Non-pigmented ciliary epithelial cell (primary cell): ENCODE measurements at places on chromosomes 1 and 21.
A peak's percentile ranks its signal among the peaks of the same experiment; 100 is the strongest.

- no peak for DNase-seq
These were observed 4.1 kb downstream of the SEMA4A start for GRCh38 chr1:156157506-156157905.

DNA sequence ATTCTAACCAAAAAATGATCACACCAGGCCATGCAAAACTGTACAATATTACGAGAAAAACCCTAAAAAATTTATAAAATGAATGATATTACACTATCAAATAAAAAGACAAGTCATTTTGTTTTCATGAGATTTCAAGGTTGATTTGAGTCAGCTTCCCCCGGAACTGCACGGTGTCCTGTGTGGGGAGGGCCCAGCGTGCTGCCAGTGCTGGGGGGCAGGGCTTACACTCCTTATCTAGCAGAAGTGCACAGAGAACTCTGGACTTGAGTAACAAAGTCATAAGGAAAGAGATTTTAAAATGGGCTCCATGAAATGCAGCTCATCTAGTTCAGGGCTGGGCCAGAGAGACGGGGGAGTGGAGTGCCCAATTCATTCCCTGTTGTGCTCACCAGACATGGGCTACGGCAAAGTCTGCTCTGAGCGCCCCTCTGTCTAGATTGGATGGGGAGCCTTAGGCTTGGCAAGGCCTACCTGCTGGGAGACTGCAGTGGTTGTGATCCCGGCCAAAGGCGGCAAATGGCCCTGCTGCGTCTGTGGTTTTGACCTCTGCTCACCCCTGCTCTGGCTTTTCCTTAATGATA lies 50.1 kb downstream of the COQ8A start:
- peak; percentile 14 for DNase-seq

DNA sequence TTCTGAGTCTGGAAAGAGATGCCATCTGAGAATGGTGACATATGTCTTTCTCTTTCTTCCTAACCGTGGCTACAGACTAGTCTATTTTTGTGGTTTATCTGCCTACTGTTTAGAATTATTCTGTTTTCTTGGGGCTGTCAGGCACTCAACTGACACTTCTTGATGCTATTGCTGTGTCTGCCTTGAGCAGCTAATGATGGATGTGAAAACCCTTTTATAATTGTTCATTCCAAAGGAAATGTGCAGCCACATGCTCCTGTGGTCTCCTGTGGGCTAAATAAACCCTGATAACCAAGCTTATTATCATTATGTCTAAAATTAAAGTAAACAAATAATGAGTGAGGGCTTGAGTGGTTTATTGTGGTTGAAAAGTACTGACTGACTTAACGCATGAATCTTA lies 52.7 kb upstream of the CXADR start:
- DNase-seq: no peak

GRCh38 chr1:181032535-181032934 lies 1.2 kb upstream of the MR1 start:
- DNase-seq: no peak

DNA sequence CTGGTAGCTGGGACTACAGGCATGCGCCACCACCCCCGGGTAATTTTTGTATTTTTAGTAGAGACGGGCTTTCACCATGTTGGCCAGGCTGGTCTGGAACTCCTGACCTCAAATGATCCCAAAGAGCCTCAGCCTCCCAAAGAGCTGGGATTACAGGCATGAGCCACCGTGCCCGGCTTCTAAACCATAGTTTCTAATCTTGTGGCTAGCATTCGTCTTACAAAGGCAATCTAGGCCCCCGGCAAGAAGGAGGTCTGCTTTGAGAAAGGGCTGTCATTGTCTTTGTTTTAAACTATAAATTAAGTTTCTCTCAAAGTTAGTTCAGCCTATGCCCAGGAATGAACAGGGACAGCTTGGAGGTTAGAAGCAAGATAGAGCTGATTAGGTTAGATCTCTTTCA lies 10.3 kb upstream of the L1TD1 start:
- DNase-seq: no peak

DNA sequence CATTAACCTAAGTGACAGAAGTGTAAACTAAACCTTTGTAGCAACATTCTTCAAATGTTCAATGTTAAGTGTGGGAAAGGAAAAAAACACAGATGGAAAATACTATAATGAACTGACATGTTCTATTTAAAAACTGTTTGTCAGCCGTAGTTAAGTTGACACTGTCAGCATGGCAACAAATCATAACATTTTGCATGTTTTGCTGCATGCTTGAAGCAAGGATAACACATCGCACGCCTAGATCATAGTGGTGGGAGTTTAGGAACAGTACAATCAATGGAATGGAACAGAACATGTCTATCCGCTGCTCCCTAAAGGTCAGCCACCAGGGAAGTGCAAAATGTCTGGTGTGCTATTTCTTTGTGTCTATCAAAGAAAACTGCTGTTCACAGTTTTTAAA lies 62.5 kb upstream of the ESRRG start:
- no peak for DNase-seq

GRCh38 chr1:224641030-224641429 lies 24.9 kb downstream of the CNIH3 start:
- no peak for DNase-seq

- DNase-seq: no peak
These were observed 177.0 kb downstream of the HS2ST1 start for GRCh38 chr1:87091425-87091824.

- DNase-seq: no peak
These were observed 296 bp upstream of the RNPEP start for GRCh38 chr1:201982082-201982622.

- DNase-seq: no peak
These were observed 108.2 kb downstream of the NBPF12 start for GRCh38 chr1:147046189-147046862.

DNA sequence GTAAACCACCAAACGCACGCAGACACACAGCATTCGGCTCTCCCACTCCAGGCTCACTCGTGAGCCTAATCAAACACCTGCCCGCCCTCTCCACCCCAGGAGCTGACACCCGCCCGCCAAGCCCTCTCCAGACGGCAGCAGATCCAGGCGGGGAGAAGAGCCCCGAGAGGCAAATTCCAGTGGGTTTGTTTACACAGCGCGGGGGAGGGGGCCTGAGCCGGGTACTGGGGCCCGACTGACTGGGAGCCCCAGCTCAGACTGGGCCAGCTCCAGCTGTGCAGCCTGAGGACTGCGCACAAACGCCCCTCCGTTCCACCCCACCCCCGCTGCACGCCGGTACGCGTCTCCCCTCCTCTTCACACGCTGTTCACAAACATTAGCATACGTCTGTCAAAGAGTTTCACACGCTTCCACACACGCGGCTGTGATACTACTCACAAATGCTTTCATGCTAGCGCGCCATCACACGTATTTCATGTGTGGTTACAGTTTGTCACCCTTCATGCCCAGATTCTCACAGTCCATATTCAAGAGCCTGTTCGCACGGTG lies 1.0 kb upstream of the EFNA1 start:
- no peak for DNase-seq

- no peak for DNase-seq
These were observed 343.4 kb downstream of the HHIPL2 start for GRCh38 chr1:222204475-222204874.

- DNase-seq: no peak
These were observed 12.3 kb downstream of the RAB4A start for GRCh38 chr1:229283183-229283611.

GRCh38 chr1:67211589-67212563 lies 45.6 kb downstream of the IL23R start:
- peak; percentile 10 for DNase-seq

DNA sequence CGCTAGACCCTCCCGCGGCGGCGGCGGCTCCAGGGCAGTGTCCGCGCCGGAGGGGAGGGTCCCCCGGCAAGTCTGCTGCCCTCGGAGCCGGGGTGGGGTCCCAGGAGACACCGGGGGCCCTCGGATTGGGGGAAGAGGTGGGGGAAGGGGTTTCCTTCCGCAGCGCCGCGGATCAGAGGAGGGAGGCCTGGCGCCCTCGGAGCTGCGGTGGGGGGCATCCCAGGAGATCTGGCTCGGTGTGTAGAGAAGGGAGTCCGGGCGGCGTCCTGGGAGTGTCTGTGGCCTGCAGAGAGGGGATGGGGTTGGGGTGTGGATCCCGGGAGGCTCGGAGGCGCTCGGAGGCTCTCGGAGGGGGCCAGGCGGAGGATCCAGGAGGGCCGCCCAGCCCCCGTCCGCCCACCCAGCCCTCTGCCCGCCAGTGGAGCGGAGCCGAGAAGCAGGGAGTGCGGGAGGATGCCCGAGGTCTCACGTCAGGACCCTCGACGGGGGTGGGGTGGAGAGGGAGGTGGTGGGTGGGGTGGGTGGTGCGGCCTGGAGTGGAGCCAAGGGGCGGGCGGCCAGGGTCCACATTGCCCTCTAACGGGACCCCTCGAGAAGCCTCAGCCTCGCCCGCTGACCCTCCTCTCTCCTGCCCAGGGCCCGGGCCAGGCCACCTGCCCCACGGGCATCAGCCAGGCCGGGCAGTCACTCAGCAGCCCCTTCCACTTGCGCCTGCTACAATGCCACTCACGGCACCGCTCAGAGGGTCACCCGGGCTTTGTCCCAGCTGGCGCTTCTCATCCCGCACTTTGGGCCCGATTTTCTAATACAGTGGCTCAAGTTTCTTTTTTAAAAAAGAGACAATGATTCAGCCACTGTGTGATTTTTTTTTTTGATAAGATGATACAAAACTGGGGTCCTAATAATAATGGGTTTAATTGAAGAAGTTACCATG lies 60.2 kb upstream of the ARHGEF16 start:
- DNase-seq: no peak
